OCI-M1 (cell line): ENCODE measurements at places on chromosomes 16 and 17.

- DNase-seq = no peak
Observed at GRCh38 chr17:69176457-69176795, 34.7 kb upstream of the ABCA6 start.

DNA sequence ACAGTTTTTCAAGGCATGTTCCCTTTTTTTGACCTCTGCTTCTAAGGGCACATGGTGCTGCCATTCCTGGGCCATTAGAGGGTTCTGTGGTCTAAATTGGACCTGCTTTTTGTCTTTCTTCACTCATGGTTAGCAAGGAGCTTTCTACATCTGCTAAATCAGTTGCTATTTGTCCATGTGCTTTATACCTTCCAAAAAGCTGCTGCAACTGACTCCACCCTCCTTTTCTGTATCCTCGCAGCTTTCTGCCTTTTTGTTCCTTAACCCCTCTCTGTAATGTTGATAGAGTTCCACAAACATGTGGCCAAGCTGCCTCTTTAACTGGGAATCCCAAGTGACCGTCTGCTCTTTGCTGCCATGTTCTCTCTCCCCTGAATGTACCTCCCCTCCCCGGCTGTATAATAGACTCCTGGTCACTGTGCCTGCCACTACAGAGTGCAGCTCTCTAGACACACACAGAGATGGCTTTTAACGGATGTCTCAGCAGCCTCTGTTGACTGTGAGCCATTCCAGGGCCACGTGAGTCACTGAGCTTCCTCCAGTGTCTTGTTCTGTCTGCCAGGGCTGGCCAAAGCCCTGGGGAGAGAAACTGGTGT lies 57.4 kb upstream of the TEKT3 start:
- DNase-seq = no peak

GRCh38 chr17:9979463-9979995 lies 74.5 kb upstream of the RCVRN start:
- DNase-seq = no peak

DNA sequence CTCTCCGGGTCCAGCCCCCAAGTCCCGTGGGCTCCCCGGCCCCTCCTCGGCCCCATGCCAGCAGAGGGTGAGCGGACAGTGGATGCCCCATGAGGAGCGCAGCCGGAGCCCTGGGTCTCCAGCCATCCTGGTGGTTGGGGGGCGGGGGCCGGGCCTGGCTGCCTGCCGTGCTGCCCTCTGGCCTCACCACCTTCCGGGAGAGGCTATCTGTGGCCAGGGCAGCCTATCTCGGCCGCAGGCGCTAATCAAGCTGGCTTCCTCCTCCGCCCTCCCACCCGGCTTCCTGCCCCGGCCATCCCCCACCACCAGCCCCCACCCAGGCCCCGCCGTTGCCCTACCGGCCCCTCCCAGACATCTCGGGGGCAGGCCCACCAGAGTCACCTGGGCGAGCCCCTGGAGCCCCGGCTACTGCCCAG lies 46.8 kb downstream of the ZFPM1 start:
- peak; percentile 84 for DNase-seq

- DNase-seq = no peak
Observed at GRCh38 chr17:51935477-51935876, 223.0 kb downstream of the CA10 start.

DNA sequence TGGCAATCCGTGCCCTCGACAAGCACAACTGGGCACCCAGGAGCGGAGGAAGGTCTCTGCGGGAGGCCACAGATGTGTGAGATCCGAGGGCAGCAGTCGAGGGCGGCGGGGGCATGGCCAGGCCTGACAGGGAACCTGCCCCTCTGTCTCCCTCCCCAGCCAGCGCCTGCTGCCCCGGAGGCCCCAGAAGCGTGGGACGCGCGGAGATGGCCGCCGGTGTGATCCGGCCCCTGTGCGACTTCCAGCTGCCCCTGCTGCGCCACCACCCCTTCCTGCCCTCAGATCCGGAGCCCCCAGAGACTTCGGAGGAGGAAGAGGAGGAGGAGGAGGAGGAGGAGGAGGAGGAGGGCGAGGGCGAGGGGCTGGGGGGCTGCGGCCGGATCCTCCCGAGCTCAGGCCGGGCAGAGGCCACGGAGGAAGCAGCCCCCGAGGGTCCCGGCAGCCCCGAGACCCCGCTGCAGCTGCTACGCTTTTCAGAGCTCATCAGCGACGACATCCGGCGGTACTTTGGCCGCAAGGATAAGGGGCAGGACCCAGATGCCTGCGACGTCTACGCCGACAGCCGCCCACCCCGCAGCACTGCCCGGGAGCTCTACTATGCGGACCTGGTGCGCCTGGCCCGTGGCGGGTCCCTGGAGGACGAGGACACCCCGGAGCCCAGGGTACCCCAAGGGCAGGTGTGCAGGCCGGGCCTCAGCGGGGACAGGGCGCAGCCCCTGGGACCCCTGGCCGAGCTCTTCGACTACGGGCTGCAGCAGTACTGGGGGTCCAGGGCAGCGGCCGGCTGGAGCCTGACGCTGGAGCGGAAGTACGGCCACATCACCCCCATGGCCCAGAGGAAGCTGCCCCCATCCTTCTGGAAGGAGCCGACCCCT lies 1.7 kb downstream of the PERCC1 start:
- DNase-seq = no peak

GRCh38 chr17:13558588-13558987 lies 43.1 kb downstream of the HS3ST3A1 start:
- DNase-seq = peak; percentile 41

DNA sequence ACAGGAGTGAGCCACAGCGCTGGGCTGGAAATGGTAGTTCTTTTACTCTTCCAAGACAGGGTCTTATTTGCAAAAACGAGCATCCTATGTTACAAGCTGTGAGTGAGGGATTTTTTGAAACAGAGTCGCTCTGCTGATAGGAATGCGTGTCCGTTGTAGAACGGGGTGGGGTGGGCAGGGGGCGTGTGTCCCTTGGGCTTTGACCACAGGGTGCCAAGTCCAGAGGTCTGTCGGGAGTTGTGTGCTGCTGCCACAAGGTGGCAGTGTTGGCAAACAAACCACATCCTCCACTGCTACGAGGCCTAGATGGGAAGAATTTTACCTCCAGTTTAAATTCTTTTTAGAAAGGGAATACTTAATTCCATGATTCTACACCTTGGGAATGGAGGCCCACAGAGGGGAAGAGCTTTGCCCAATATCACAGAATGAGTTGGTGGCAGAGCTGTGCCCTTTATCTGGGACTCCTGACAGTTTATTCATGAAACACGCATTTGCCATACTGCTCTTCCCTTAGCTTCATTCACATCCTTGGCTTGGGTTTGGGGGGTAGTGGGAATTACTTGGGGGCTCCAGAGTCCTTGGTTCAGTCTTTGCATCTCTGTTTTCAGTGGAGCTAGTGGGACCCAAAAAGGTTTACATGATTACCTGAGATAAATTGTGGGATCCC lies 30.6 kb upstream of the ETV4 start:
- peak; percentile 85 for DNase-seq

DNA sequence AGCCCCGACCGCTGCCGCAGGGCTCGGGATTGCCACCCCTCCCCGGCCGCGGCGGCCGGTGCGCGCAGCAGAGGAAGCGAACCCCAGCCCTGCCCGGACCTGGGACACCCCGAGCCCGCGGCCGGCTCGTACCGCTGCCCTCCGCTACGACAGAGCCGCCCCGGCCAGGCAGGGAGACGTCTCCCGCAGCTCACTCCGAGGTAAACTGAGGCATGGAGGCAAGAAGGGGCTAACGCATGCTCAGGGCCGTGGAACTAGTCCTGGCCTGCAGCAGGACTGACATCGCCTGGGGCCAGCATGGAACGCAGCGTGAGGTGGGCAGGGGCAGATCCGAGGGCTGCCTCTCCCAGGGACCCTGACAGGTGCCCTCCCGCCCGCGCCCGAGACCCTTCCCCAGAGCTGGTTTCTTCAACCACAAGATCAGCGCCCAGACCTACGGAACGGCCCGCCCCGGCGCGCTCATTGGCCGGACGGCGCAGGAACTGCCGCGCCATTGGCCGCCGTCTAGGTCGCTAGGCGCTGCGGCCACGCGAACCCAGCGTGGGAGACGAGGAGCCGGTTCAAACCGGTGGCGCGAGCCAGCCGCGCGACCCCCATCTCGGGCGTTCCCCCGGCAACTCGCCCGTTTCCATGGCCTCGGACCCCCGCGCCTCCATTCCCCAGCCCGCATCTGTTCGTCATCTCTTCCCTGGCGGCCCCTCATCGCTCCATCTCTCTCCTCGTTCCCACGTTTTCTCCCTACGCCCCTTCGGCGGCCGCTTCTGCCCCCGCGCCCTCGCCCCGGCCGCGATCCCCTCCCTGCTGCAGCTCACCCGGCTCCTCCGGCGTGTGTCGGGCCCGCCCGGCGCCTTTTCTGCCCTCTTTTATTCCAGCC lies at the start of gene SLC43A2:
Gene SLC43A2 (minus strand): TSS at position 853 of the 874 bp plus-strand sequence. CDS start 960 bp downstream, outside the sequence.
- peak; percentile 92 for DNase-seq

DNA sequence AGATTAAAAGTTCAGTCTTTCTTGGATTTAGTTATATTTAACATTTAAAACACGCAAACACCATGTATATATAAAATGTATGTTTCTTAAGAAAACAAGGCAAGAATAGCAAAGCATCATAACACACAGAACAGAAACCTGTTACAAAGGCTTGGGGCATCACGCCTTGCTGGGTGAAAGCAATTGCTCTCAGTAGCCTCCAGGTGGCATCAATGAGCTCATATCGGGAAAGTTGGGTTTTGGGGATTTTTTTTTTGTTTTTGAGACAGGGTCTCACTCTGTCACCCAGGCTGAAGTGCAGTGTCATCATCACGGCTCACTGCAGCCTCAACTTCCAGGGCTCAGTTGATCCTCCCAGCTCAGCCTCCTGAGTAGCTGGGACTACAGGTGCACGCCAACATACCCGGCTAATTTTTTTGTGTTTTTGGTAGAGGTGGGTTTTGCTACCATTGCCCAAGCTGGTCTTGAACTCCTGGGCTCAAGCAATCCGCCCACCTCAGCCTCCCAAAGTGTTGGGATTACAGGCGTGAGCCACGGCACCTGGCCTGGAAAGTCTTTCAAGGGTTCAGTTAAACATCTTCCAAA lies 56.9 kb downstream of the CYB5D2 start:
- peak; percentile 66 for DNase-seq

GRCh38 chr16:675884-676564 lies 553 bp downstream of the RHBDL1 start:
- DNase-seq = no peak

DNA sequence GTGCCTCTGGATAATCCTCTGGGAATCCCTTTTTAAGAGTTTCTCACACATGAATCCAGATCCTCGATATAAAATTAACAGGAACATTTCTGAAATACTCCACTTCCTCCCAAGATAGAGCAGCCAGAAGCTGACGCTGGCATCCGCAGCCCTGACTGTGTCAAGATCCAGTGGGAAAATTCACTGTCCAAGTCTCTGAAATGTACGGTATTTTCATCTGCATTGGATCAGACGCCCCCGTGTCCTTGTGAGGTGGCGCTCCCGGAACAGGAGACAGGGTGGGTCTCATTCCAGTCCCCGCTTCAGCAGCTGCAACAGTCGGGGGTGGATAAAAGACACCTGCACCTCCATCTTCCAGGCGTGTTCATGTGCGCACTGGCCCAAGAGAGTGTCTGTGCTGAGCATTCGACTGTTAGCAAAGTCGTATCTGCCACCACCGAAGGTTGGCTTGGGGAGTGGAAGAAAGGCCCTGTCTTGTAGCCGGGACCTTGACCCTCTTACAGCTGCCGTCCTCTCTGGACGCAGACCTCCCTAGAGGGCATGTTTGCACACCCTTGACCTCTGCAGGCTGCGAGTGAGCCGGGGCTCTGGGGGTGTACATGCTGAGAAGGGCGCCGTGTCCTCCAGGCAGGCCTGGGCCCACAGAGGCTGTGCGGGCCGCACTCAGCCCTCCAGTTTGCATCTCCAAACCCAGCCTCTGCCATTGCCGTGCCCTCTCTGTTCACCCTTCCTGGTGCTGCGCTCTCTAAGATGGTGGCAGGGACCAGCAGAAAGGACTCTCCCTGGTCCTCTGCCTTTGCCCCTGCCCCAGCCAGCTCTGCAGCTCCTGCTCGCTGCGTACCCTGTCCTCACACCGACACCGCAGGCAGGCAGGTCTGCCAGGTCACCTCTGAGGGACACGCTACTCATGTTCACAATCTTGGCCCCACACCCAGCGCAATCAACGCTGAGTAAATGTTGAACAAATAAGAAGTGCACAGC lies 72.0 kb upstream of the CHMP6 start:
- DNase-seq = no peak

- peak; percentile 41 for DNase-seq
Observed at GRCh38 chr17:29240968-29241963, 5.4 kb upstream of the CRYBA1 start.

- DNase-seq = no peak
Observed at GRCh38 chr16:88582912-88583575, 12.8 kb downstream of the ZC3H18 start.

GRCh38 chr16:49618955-49619354 lies 237.0 kb downstream of the ZNF423 start:
- no peak for DNase-seq
